ENCODE measurements at places on chromosomes 11 and 22. TPM values are rescaled to one million over a fixed set of nuclear protein-coding genes. Genes with fewer than 3 reads are reported as not detected.

ZFPL1 gene
- 33.7 TPM for total RNA-seq

NAALAD2 gene
- total RNA-seq: 4.8 TPM

GAL3ST3 gene
- total RNA-seq: not detected

CNTF gene
- total RNA-seq: 1.8 TPM

MUC5B gene
- total RNA-seq: not detected

JHY gene
- total RNA-seq: 11.1 TPM

PACSIN2 gene
- 78.5 TPM for total RNA-seq

KCNJ11 gene
- 0.70 TPM for total RNA-seq

OAF gene
- total RNA-seq: 34.9 TPM

SIDT2 gene
- 36.5 TPM for total RNA-seq

P2RY6 gene
- 2.2 TPM for total RNA-seq

SLC22A8 gene
- total RNA-seq: not detected

BIK gene
- 2.5 TPM for total RNA-seq

KRTAP5-8 gene
- total RNA-seq: 5.0 TPM

OR2AT4 gene
- not detected for total RNA-seq

OR4A16 gene
- total RNA-seq: not detected

NPAS4 gene
- total RNA-seq: 1.2 TPM

YPEL1 gene
- 1.7 TPM for total RNA-seq

MYO7A gene
- 5.8 TPM for total RNA-seq

CATSPERZ gene
- not detected for total RNA-seq

CELSR1 gene
- total RNA-seq: 44.0 TPM

SCUBE2 gene
- 357 TPM for total RNA-seq

IGLL5 gene
- total RNA-seq: 34.5 TPM

MEI1 gene
- 6.8 TPM for total RNA-seq

PGAP2 gene
- total RNA-seq: 49.1 TPM

THY1 gene
- total RNA-seq: 4.5 TPM

VSIG10L2 gene
- total RNA-seq: 0.75 TPM

PRAME gene
- not detected for total RNA-seq

FOLH1 gene
- 0.65 TPM for total RNA-seq

CRYAB gene
- total RNA-seq: 106 TPM

LRP5 gene
- total RNA-seq: 82.4 TPM

MUC2 gene
- total RNA-seq: 0.39 TPM

TUBA8 gene
- total RNA-seq: 2.6 TPM

NPTXR gene
- 27.0 TPM for total RNA-seq

CNGA4 gene
- 0.26 TPM for total RNA-seq

FUT4 gene
- 6.6 TPM for total RNA-seq

C11orf91 gene
- total RNA-seq: 0.52 TPM

KLHDC7B gene
- 1.2 TPM for total RNA-seq

SLCO2B1 gene
- 48.4 TPM for total RNA-seq

CALCA gene
- not detected for total RNA-seq

CD3D gene
- total RNA-seq: 10.4 TPM

SULT4A1 gene
- total RNA-seq: 1.8 TPM

C11orf21 gene
- 2.3 TPM for total RNA-seq

VPREB1 gene
- total RNA-seq: not detected

PLA2G3 gene
- not detected for total RNA-seq

DTX4 gene
- 126 TPM for total RNA-seq

DPP3 gene
- 66.3 TPM for total RNA-seq

OR51B4 gene
- total RNA-seq: 0.42 TPM
